ENCODE measurements at places on chromosomes 7 and 10.

- DNase-seq = no peak
These were observed 1509.7 kb upstream of the LRRTM3 start for GRCh38 chr10:65416094-65416493.

DNA sequence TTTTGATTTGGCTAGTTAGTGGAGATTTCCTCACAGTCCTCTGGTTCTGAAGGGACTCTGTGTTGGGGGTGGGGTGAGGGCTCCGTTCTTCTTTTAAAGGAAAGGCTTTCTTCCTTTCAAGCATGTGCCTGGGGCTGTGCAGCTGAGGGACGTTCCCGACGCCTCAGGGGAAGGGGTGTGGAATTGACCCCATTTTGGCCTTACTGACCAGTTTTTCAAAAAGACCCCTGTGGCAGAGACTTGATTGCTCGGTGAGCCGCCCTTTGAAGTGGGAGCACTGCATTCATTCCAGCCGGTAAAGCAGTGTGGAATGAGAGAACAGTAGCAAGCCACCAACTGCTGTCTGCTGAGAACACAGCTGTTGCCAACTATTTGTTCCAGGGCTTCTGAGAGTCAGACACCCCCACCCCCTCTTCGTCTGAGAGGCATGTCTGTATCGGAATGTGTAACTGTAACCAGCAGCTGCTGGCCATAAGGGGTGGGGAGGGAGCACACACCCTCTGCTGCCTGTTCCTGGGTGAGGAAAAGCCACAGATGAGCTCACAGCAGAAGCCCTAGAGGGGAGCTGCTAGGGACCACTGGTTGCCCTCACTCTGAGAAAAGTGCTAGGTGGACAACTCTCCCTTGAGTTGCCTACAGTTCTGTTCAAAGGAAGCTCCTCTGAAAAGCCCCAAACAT lies 33.2 kb downstream of the WBP1L start:
- no peak for DNase-seq

GRCh38 chr10:106618646-106619045 lies 545.9 kb downstream of the SORCS1 start:
- no peak for DNase-seq

DNA sequence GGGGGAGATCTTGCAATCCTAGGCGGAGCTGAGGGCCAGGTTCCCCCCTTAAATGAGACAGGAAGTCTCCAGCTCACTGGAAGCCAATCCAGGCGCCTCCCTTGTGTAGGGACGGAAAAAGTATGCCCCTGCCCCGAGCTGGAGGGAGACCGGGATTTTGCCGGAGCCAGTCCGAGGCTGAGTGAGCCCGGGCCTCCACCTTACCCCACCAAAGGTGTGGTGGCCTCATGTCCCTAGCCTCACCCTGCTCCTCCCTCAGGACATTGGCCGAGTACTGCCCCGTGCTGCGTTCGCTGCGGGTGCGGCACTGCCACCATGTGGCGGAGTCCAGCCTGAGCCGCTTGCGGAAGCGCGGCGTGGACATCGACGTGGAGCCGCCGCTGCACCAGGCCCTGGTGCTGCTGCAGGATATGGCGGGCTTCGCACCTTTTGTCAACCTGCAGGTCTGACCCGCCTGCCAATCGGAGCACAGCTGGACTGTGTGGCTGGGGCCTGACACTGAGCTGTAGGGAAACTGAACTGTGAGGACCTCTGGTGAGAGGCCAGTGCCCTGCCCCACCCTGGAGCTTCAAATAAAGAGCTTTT lies 2.0 kb downstream of the FBXL15 start:
- no peak for DNase-seq

DNA sequence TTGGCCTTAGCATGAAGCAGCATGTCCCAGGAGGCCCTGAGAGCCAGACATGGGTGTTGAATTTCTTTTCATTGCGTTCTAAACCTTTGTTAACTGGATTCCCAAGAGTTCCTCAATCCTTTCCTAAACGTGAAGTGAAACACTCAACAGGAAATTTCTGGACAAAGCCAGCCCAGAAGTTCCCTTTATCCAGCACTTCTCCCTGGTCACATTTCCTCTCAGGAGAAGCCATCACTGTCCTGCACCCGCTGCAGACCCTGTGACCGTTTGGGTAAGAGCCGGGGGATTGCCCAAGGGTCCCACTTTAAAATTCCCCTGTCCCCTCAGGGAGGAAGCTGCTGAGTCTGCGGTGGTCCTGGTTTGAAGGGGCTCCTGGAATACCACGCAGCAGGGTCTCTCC lies 88.0 kb upstream of the ZPBP start:
- no peak for DNase-seq
